ENCODE measurements at places on chromosomes 7 and 10. TPM values are rescaled to one million over a fixed set of nuclear protein-coding genes. Genes with fewer than 3 reads are reported as not detected.
A peak's percentile ranks its signal among the peaks of the same experiment; 100 is the strongest.

- no peak overlapping the region for H3K27ac ChIP-seq
- H3K4me1 ChIP-seq = no peaks in the 10 kb centered on the region
- DNase-seq = peak; percentile 81
- no peaks in the 10 kb centered on the region for H3K36me3 ChIP-seq
- H3K27me3 ChIP-seq = peaks cover 4% of the 10 kb centered on the region
Observed at GRCh38 chr10:101014230-101014884, 14.7 kb downstream of the LZTS2 start.

GRCh38 chr7:143886826-143887477, 15.0 kb downstream of the TCAF1 start:
- no peaks in the 10 kb centered on the region for H3K36me3 ChIP-seq
- H3K27me3 ChIP-seq = no peaks in the 10 kb centered on the region
- H3K4me1 ChIP-seq = no peaks in the 10 kb centered on the region
- H3K27ac ChIP-seq = no peak overlapping the region
- no peak for DNase-seq
- no peak overlapping the region for H3K4me3 ChIP-seq

DNA sequence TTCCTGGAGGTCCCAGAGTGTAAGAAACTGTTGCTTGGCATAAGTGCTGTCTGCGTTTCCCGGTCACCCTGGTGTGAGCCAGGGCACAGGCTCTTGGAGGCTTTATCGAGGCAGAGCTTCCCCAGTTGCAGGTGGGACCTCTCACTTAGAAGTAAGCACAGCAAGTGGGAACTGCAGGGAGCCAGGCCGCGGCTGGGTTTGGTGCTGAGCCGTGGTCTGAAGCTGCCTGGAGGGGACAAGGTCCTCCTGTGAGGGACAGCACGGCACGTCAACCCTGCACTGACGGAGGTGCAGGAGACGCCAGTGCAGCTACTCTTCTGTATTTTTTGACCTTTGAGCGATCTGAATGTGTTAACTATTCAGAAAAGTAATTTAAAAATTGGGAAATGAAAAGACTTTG, 55.8 kb upstream of the PFKFB3 start:
- no peak overlapping the region for H3K27ac ChIP-seq
- no peaks in the 10 kb centered on the region for H3K36me3 ChIP-seq
- H3K4me1 ChIP-seq = no peaks in the 10 kb centered on the region
- H3K27me3 ChIP-seq = no peaks in the 10 kb centered on the region

DNA sequence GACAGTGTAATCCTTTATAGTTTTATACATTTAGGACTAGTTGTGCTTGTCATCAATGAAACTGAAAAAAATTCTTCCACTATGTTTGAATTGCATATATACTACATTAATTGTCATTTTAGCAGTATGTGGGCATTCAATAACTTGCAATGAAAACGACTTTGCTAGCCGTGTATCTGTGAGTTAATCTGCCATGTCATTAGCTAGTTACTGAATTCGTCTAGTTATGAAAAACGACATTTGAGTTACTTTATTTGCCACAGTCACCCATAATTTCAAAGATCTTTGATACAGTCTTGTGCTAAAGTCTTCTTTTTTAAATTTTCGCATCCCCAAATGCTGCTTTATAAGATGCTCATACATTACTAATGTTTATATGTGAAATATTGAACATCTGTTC, 18.3 kb upstream of the SMC3 start:
- no peak for DNase-seq
- H3K36me3 ChIP-seq = no peaks in the 10 kb centered on the region
- no peak overlapping the region for H3K4me3 ChIP-seq
- H3K27ac ChIP-seq = no peak overlapping the region

- H3K27me3 ChIP-seq = no peaks in the 10 kb centered on the region
- peak; percentile 88 for DNase-seq
- no peak overlapping the region for H3K27ac ChIP-seq
- H3K36me3 ChIP-seq = no peaks in the 10 kb centered on the region
Observed at GRCh38 chr10:86868353-86868752, 89.1 kb downstream of the MMRN2 start.

- peak overlapping the region; percentile 86 for H3K27ac ChIP-seq
- peaks cover 50% of the 10 kb centered on the region for H3K4me1 ChIP-seq
- H3K36me3 ChIP-seq = peaks cover 4% of the 10 kb centered on the region
- DNase-seq = peak; percentile 24
Observed at GRCh38 chr10:79222186-79222585, 125.1 kb upstream of the PPIF start.

DNA sequence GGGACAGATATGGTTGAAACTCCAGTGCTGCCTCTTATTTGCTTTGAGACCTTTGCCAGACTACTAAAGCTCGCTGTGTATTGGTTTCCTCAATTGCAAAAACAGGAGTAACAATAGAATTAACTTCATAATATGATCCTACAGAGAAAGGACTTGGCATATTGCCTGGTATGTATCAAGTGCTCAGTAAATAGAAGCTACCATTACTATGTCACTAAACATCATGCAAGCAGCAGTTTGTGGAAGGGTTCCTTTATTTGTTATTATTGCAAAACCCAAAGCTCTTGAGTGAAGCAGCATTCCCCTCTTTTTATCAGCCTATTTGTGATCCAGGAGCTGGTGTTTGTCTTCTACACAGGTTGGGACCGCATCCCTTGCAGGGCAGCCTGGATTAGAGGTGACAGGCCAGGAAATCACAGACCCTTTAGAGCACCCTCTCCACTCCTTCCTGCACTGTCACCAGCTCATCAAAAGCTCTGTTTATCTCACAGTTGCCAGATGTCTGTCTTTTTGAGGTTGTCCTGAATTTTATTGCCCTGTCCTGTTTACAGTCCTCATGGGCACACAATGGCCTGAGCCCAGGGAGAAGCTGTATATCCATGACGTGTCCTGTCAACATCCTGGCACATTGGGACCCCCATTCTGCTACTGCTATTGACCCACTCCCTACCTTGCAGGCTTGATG, 121.5 kb downstream of the SNX10 start:
- no peaks in the 10 kb centered on the region for H3K27me3 ChIP-seq
- H3K27ac ChIP-seq = no peak overlapping the region
- DNase-seq = no peak
- peaks cover 7% of the 10 kb centered on the region for H3K4me1 ChIP-seq
- no peak overlapping the region for H3K4me3 ChIP-seq

DNA sequence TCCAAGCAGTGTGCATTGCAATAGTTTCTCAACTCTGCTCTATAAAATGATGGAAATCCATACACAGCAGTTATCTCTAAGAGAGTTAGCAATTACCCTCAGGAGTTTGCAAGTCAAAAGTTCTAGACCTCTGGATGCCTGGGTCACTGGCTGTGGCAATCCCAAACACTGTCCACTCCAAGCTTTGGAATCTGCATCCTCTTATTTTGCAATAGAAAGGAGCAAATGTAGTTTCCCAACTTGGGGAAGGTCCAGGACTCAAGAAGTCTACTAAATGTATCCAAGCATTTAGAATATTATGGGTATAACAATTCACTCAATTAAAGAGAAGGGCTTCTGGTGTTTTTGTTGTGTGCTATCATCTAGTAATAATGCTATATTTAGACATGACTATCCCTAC, 131.3 kb upstream of the NRP1 start:
- H3K4me1 ChIP-seq = no peaks in the 10 kb centered on the region
- DNase-seq = no peak
- H3K4me3 ChIP-seq = no peak overlapping the region

DNA sequence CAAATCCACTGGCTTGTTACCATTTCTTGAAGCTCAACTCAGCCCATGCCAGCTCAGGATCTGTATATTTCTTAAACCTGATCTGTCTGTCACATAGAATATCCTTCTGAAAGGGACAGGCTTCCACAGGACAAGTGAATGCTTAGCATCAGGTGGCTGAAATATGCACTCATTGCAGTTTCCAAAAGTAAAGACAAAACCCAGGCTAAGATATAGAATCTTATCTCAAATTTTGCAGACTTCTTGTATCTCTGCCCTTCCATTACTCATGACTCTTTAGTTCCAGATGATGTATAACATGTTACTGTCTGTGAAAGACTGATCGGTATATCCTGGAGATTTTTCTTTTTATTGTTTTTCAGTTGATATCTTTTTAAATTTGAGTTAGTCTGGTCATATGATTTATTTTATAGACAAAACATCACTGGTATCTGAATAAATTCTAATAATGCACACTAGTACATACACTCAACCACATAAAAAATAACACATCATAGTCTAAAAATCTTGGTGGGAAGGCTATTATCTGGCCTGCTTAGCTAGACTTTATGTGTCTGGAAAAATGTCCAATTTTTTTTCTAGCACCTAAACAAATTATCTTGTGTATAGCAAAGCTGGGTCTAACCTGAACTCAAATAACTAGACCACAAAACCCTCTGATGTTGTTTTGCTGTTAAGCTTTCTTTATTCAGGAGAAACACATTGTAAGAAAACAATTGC, 182.6 kb downstream of the ADAM12 start:
- no peaks in the 10 kb centered on the region for H3K4me1 ChIP-seq
- no peak overlapping the region for H3K27ac ChIP-seq
- H3K36me3 ChIP-seq = no peaks in the 10 kb centered on the region
- H3K27me3 ChIP-seq = no peaks in the 10 kb centered on the region
- DNase-seq = no peak

DNA sequence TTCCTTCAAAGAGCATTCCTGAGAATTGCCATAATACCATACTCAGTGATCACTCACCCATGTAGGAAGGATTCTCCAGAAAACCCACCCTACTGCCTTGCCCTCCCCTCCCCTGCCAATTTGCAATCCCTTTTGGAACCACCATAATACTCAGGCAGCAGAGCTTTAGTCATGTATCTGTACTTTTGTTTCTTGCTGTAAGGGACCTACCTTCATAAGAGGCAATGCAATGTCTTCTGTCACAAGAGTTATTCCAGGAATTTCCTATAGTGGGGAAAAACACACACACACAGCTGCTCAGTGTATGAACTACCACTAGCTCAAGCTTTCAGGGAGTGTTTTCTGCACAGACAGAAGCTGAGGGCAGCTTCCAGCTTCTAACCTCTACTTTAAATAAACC, 67.0 kb downstream of the GSAP start:
- peak overlapping the region; percentile 42 for H3K27ac ChIP-seq
- DNase-seq = no peak
- no peaks in the 10 kb centered on the region for H3K36me3 ChIP-seq

DNA sequence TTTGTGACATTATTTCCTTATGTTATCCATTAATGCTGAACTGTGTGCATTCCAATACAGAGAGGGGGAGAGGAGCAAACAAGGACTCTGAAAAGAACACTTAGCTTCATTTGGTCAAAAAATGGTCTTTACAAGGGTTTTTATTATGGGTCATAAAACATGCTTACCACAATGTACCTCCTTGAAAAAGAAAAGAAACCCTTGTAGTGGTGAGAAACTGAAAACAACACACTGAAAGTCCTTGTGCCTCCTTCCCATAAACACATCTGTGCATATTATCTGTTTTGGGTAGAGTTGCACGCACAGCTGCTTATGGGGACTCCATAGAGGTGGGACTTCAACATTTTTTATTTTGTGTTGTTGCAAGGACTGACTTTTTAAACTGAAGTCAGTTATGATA, 98.7 kb downstream of the CDK6 start:
- H3K4me1 ChIP-seq = no peaks in the 10 kb centered on the region
- no peak overlapping the region for H3K27ac ChIP-seq
- H3K36me3 ChIP-seq = no peaks in the 10 kb centered on the region
- no peak for DNase-seq
- no peaks in the 10 kb centered on the region for H3K27me3 ChIP-seq

DNA sequence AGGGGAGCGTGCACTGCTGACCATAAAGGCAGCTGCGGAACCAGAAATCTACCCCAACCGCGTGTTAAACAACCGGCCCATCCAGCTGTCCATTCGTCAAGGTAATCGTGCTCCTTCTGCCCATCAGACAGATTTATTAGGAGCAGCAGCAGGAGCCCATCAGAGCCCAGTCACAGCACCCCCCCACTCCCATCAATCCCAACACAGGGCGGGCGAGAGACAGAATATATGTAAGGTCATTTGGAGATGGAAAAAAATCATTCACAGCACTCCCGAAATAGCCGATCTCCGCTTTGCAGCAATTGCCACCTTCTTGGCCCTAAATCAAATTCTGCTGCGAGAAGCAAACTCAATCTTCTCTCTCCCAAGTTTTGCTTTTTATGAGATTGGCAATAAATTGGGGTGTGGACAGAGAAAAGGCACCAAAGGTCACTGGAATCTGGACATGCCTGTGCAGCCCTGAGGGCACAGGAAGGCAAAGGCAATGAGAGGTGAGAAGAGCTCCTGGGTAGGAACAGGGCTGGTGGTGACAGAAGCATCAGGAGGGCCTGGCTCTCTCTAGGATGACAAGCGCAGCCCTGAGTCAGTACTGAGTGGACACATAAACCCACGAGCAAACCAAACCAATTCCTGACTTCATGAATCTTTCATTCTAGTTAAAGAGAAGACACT, 145.0 kb upstream of the ZMIZ1 start:
- no peak overlapping the region for H3K4me3 ChIP-seq
- H3K36me3 ChIP-seq = no peaks in the 10 kb centered on the region
- H3K27me3 ChIP-seq = no peaks in the 10 kb centered on the region
- DNase-seq = no peak
- no peaks in the 10 kb centered on the region for H3K4me1 ChIP-seq

GRCh38 chr7:16271990-16272665, 149.2 kb downstream of the CRPPA start:
- no peaks in the 10 kb centered on the region for H3K4me1 ChIP-seq
- no peak overlapping the region for H3K4me3 ChIP-seq
- H3K27ac ChIP-seq = no peak overlapping the region
- DNase-seq = no peak
- no peaks in the 10 kb centered on the region for H3K27me3 ChIP-seq
- no peaks in the 10 kb centered on the region for H3K36me3 ChIP-seq

DNA sequence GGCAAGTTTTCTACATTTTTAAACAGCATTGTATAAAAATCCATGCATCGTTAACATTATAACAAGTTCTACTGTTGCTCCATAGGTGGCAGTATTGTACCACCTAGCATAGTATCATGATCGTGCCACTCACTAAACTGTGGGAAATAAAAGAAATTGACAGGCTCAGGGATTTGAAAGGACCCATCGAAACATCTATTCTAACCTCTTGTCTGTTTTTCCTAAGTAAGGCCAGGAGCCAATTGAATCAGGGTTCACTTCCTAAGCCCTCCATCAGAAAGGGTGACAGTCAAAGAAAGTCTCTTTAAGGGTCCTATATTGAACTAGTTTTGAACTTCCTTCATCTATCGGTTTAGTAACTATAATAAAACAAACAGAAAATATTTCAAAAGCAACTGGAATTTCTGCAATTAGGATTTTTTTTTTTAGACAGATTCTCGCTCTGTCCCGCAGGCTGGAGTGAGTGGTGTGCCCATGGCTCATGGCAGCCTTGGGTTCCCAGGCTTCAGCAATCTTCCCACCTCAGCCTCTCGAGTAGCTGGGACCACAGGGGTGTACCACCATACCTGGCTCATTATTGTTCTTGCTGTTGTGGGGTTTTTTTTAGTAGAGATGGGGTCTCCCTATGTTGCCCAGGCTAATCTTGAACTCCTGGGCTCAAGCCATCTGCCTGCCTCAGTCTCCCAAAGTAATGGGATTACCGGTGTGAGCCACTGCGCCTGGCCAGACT, 9.4 kb downstream of the HACD1 start:
- H3K27ac ChIP-seq = no peak overlapping the region
- H3K27me3 ChIP-seq = no peaks in the 10 kb centered on the region
- H3K4me3 ChIP-seq = no peak overlapping the region

- no peaks in the 10 kb centered on the region for H3K27me3 ChIP-seq
- H3K4me1 ChIP-seq = no peaks in the 10 kb centered on the region
- H3K27ac ChIP-seq = no peak overlapping the region
- H3K4me3 ChIP-seq = no peak overlapping the region
- no peaks in the 10 kb centered on the region for H3K36me3 ChIP-seq
- no peak for DNase-seq
Observed at GRCh38 chr10:75058161-75058560, 53.3 kb upstream of the SAMD8 start.

GIMAP5 gene
- polyA plus RNA-seq = 21.2 TPM

CYP2E1 gene
- polyA plus RNA-seq = 3.4 TPM

PNLIP gene
- polyA plus RNA-seq = not detected

ZNF503 gene
- 45.8 TPM for polyA plus RNA-seq

TBC1D12 gene
- 4.4 TPM for polyA plus RNA-seq

SEMA3E gene
- 0.15 TPM for polyA plus RNA-seq
